Dorsolateral prefrontal cortex (tissue), 122 donors: ENCODE measurements at places on chromosomes 16 and 17.

DNA sequence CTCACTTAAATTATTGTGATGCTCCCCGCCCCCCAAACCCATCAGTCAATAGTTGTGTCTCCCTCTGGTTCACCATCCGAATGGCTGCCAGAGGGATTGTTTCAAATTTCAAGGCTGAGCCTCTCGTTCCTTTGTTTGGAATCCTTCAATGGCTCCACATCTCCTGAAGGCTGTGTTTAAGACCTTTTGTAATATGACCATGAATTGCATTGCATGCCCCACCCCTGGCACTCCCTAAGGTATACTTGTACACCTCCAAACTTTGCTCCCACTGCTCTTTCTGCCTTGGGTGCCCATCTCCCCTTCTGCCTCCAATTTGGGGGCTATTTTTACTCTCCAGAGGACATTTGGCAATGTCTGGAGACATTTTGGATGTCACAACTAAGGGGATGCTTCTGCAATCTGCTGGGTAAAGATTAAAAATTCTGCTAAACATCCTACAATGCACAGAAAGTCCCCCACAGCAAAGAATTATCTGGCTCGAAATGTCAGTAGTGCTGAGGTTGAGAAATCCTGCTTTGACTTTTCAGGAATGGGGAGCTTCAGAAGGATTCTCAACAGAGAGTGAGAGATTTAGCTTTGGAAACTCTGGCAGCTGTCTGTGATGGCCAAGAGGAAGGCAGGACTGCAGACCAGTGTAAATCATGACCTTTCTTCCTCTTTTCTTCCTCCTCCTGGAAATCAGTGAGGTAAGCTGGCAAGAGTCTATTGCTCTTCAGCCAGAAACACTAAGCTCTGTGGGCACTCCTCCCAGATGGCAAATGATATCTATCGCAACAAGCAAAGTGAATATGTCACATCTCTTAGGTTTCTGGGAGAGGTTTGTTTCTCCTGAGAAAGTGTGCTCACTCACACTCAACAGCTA is 8.7 kb upstream of the IL4R start:
- DNase-seq, result no peak

DNA sequence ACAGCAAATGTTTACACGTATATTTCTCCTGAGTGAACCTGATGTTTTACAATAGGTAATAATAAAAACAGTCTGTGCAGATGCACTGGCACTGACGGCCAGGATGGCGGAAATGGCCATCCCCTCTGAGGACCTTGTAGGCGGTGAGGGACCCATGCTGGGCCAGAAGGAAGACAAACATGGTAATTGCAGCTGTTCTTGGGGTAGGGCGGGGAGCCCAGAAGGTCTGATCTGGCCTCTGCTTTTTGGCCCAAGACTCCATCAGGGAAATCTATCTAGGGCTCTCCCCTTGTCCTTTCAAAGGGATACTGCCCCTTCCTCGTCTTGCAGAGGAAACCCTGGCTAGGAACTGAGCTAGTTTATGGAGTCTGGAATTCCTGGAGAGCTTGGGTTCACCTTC is 7.4 kb upstream of the LGALS9 start:
- no peak for DNase-seq

DNA sequence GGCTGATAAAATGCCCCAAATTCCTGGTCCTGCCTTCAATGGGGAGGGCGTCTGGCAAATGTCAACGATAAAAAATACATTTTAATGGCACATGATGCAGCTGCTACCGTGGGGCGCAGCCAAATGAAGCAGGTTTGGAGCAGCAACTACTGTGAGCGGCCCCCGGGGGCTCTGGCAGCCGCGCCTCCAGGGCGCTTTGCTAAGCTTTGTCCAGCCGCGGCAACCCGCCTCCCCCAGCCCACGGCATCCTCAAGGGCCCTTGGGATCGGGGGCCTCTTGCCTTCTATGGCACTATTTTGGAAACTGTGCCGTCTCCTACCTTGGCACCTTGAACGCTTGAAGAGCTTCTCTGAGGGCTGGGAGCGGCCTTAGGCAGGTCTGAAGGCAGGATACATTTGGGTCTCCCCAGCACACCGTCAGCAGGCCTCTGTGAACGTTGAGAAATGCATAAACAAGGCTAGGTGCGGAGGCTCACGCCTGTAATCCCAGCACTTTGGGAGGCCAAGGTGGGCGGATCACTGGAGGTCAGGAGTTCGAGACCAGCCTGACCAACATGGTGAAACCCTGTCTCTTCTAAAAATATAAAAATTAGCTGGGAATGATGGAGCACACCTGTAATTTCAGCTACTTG is 25.1 kb downstream of the TBX4 start:
- DNase-seq, result no peak

- no peak for DNase-seq
Measured at GRCh38 chr16:57266531-57267260, 17.8 kb downstream of the PLLP start.

- DNase-seq, result no peak
Measured at GRCh38 chr16:87951552-87952538, 611 bp downstream of the BANP start.

GRCh38 chr16:2979669-2980226 is 498 bp downstream of the PKMYT1 start:
- DNase-seq, result no peak

- DNase-seq, result peak; percentile 38
Measured at GRCh38 chr16:67993207-67994039, 5.9 kb downstream of the DPEP2 start.

DNA sequence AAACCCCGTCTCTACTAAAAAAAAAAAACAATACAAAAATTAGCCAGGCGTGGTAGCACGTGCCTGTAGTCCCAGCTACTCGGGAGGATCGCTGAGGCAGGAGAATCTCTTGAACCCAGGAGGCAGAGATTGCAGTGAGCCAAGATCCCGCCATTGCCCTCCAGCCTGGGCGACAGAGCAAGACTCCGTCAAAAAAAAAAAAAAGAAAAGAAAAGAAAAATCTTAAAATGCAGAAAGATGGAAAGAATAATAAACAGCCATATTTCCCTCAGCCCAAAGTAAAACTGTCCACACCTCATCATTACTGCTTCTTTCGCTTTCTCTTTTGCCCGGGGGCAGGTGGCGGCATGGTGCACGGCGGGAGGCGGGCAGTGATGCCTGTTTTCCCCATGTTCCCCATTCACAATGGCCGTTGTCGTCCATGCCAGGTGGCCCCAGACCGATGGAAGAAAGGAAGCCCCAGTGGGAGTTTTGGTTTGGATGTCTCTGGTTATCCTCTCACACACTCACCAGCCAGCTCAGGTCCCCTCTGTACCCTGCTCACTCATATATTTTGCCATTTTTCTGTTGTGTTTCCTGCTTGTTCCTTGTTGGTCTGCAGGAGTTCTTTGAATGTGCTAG is 37.0 kb upstream of the PEMT start:
- no peak for DNase-seq
